AG10803 (cell line): ENCODE measurements at places on chromosomes 7 and 10.

- DNase-seq: no peak
These were observed 58.1 kb downstream of the ENO4 start for GRCh38 chr10:116907245-116907987.

GRCh38 chr10:99358101-99358500, 28.9 kb downstream of the CNNM1 start:
- no peak for DNase-seq

DNA sequence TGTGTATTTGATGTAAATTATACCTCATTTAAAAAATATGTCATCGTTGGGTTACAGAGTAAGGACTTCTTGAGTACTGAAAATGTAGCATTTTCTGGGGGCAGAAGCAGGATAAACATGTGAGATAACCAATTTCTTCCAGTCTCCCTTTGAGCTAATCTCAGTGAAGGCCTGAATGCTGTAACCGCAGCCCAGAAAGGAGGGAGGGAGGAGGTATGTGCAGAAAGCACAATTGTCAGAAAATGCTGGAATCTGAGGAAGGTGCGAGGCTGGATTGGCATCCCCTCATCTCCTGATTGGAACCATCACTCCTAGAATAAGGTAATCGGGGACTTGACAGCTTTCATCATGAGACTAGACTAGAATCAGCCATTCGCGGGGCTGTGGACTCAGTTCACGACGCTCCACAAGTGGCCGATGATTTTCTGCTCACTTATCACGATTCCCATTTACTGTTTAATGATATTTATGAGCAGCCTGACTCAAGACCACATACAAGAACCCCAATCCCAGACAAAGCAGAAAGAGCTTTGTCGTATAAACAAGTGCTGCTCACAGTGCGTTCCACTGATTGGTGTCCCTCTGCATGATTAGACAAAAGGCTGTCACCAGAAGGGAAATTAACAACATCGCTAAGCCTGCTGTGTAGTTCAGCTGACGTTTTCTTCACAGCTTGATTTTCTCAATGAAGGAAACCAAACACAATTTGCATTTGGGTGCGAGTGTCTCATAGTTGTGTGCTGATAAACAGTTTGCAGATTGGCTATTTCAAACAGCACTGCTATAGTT, 93.2 kb downstream of the SVIL start:
- no peak for DNase-seq

- DNase-seq: no peak
These were observed 618.9 kb upstream of the IGFBP3 start for GRCh38 chr7:46539892-46540483.

GRCh38 chr10:114392112-114392835, 12.0 kb downstream of the AFAP1L2 start:
- DNase-seq: no peak

GRCh38 chr7:26618449-26618848, 245.9 kb downstream of the SKAP2 start:
- no peak for DNase-seq

DNA sequence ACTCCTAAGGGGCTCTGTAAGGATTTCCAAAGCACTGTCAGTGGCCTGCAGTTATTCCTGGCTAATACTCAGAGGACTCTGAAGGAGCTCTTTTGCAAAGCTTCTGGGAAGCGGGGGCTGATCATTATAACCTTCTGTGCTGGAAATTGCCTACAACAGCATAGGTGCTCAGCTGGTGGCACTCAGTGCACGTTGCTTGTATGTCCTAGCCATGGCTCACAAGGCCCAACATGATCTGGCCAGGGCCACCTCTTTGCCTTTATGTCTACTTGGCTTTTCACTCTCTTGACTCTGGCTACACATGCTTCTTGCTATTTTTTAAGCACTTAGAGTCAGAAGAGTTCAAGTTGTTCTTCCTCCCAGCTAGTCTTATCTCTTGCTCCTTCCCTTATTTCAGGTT, 17.5 kb downstream of the LAMB4 start:
- DNase-seq: no peak

DNA sequence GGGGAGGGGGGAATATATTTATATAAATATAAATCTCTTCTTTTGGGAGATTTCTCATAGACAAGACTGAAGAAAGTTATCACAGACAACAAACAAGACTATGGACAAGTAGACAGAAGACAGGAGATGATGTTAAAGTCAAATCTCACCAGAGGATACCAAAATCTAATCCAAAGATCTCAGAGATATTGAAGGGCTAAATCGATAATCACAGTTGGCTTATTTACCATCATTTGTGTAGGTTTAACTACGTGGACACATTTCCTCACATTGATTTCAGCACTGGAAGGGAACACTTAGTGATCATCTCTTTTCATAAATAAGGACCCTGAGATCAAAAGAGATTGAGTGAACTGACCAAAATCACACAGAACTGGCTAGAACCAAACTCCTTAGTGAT, 2.7 kb upstream of the INPP5F start:
- DNase-seq: no peak

DNA sequence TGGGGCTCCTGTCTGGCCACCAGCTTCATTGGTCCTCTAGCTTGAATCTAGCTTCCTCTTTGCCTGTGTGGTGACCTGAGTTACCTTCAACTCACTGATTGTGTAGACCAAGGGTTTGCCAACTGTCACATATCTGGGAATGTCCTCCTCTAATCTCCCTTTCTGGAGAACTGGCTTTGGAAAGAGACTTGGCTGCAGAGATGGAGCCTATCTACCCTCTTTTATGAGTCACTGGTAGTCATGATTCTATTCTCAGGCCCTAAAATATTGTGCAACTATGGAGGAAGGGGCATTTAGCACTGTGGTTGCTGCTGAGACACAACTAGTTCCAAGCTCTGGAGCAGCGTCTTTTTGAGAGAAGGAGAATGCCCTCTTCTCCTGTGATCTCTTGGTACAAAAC, 691.3 kb downstream of the KCNMA1 start:
- DNase-seq: peak; percentile 57

DNA sequence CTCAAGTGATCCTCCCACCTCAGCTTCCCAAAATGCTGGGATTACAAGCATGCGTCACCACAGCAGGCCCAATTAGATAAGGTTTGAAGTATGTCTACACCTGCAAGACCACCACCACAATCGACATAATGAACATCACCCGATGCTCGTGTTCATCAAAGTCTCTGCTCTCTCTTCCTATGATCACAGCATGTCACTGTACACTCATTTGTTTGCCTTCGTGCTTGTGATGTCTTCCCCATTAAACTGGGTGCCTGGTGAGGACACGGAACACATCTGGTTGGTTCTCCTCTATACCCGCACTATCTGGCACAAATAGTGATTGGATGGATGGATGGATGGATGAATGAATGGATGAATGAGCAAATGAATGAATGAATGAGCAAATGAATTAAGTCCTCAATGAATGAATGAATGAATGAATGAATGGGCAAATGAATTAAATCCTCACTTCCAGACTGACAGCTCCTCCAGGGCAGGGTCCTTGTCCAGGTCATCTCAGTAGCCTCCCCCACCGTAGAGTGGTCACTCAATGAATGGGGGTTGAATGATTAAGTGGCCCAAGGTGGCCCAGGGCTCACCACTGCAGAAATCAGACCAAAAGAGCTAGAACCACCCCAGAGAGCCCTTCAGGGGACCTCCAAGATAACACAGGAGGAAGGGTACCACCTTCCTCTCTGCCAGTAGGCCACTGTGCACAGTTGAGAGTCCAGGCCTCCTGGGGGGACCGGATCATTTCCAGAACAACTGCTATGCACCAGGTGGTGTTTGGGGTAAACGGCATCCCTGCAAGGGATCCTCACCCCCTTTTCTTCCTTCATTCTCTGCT, 101.9 kb upstream of the TNRC18 start:
- peak; percentile 75 for DNase-seq

DNA sequence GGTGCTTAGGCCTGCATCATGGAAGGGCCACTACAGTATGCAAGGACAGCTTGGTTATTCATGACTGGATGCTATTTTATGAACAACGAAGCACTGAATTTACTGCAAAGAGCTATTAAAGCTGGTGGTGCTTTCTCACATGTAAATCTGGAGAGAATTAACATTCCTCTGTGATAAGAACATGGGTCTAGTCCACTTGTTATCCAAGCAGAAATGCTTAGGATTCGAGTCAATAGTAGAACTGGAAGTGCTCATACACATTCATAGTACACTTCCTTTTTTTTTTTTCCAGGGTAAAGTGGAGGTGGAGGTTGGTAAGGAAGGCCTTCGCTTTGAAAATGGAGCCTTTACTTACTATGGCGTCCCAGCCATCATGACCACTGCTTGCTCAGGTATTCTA, 35.0 kb downstream of the CNNM1 start:
- peak; percentile 91 for DNase-seq

GRCh38 chr7:73342645-73343044, 14.7 kb downstream of the FKBP6 start:
- peak; percentile 58 for DNase-seq

DNA sequence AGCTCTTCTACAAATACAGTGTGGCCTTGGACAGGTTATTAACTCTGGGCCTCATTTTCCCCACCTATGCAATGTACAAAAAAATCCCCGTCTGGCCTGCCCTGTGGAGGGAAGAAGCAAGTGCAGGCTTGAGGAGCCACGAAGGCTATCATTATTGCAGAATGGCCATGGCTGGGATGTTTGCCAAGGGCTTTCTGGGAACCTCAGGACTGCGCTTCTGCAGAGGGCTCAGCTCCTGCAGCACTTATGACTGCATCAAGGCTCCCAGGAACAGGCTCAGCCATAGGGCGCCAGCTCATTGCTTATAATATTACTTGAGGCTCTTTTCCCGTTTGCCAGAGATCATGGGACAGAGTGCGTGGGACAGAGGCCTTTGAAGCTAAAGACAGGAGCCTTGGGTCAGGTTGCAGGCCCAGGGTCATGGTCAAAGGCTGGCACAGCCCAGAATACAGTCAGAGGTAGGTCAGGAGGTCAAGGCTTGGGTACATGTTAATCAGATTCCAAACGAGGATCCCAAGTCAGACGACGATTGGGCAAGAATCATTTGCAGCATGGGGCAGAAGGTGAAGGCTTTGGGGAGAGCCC, 20.6 kb upstream of the C10orf105 start:
- peak; percentile 78 for DNase-seq

DNA sequence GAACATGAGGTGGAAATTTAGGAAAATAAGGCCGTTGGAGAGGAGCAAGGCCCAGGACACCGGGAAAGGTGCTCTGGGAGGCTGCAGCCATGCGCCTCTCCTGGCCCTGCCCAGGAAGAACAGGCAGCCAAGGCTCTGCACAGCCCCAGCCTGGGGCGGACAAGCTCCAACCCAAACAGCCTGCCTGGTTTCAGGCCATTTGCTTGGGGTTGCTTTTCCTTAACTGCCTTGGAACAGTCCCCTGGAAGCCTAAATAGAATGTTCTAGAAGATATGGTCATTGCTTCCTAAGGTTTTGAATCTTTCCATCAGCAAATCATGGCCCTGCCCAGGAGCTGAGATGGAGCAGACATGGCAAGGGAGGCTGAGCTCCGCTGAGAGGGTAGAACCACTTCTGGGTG, 11.0 kb downstream of the VSTM4 start:
- no peak for DNase-seq

DNA sequence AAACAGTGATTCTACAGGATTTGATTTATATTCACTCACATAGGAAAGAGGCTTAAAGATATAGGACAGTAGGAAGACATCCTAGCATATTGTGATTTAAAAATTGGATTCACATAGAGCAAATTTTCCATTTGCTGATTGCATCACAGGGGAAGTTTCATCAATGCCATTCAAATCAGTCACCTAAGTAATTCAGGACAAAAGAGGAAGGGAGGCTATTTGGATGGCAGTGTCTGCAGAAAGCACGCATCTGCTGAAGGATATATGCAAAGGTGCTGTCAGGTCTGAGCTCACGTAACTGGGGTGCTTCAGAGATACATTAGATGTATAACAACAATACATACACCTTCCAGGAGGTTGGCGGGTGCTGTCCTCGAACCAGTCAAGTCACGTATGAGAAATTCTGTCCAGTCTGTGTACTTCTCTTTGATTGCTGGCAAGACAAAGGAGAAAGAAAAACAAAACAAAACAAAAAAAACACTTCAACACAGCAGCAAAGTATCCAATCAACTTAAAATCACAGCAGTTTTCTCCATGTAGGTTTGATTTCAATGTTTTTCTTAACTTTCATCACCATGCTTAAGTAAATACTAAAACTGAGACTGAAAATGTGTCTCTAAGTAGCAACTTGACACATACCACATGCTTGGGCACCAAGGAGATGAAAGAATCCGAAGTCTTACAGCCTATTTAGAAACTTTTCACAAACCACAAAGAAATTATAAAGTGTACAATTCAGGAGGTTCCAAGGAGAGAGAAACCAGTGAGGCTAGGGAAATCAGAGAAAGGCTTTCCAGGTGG, 125.1 kb downstream of the SFMBT2 start:
- DNase-seq: no peak

DNA sequence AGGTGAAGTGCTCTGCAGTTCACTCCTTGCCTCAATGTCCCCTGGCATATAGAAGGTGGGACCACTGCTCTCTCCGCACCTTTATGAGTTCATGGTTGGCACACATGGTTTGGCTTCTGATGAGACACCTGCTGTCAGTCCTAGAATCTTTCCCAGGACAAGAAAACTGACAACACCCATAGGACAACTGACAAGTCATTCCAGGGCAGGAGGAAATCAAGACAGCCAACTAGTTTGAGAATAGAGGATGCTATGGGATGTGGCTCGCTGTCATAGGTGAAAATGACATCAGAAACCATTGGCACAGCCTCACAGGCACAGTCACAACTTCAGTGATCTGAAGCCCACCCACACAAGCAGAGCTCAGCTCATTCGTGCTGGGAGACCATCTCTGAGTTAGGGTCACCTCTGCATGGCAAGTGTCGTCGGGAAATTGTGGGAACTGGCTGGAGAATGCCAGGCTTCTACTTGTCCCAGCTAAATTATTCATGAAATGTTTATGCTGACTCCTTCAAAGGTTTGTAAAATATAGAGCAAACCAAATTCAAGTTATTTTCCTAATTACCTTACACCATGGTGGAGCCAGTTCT, 762.4 kb downstream of the GRID1 start:
- DNase-seq: no peak

GRCh38 chr7:107396990-107397389, 72.9 kb upstream of the GPR22 start:
- no peak for DNase-seq

- DNase-seq: peak; percentile 28
These were observed 21.7 kb upstream of the ADRB1 start for GRCh38 chr10:114021717-114022680.

DNA sequence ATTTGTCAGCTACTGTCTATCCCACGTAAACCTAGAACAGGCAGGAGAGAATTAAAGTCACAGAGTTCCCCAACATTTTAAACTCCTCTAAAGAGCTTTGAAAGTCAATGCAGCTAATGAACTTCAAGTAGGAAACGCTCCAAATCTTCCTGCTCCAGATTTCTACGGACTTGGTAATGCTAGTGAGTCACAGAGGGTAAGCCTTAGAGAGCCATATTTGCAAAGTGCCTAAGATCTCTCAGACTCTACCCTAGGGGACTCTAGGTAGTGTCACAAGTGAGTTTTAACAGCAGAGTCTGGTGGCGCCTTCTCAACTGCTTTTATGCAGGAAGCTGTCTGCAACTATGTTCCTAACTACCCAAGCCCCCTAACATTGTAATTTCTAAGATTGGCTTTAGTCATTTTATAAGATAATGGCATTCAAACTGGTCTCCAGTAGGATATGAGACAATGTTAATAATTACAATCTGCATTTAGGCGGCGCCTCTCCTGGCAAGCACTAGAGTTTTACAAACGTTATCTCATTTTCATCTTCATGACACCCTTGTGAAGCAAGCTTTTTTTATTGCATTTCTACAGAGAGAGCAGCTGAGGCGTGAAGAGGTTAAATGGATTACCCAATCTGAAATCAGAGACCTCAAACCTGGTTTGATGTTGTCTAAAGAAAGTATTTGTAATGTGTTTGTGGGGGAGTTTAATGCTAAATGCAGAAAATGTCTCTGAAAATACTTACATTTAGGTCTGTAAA, 22.0 kb upstream of the FZD1 start:
- peak; percentile 62 for DNase-seq
